ENCODE measurements at places on chromosomes 4 and X.

- DNase-seq: peak; percentile 87
Observed at GRCh38 chrX:119516157-119516702, 48.0 kb downstream of the SLC25A5 start.

- peak; percentile 30 for DNase-seq
Observed at GRCh38 chrX:65695849-65696449, 28.5 kb downstream of the MSN start.

- DNase-seq: no peak
Observed at GRCh38 chr4:110793381-110793801, 170.5 kb upstream of the PITX2 start.

DNA sequence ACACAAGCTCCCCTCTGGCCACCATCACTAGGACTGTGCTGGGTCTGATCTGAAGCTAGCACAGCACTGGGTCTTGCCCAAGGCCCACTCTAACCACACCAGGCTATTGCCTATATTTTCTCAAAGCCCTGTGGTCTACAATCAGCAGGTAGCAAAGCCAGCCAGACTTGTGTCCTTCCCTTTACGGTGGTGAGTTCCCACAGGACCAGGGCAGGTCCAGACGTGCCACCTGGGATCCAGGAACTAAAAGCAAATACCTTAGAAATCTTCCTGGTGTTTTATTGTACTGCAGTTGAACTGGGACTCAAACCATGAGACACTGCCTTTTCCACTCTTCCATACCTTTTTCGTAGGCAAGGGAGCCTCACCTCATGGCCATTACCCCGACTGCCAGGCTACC is 9.0 kb upstream of the MAGEC2 start:
- no peak for DNase-seq

DNA sequence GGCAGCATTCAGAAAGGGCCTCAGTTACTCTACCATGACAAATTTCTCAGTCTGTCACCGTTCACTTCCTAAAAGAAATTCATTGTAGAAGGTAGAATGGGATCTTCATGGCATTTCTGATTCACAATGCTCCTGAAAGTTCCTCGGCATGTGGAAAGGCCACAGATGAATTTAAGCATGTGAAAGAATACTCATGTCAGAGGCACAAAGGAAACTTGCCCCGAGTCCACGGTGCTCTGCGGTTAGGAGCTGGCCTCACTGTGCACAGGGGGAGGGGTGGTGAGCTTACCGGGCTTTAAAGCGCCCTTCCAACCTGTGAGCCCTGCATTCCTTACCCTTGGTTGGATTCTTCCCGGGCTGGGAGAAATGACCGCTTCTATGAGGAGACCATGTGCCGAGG is 9.3 kb downstream of the TKTL1 start:
- DNase-seq: no peak

DNA sequence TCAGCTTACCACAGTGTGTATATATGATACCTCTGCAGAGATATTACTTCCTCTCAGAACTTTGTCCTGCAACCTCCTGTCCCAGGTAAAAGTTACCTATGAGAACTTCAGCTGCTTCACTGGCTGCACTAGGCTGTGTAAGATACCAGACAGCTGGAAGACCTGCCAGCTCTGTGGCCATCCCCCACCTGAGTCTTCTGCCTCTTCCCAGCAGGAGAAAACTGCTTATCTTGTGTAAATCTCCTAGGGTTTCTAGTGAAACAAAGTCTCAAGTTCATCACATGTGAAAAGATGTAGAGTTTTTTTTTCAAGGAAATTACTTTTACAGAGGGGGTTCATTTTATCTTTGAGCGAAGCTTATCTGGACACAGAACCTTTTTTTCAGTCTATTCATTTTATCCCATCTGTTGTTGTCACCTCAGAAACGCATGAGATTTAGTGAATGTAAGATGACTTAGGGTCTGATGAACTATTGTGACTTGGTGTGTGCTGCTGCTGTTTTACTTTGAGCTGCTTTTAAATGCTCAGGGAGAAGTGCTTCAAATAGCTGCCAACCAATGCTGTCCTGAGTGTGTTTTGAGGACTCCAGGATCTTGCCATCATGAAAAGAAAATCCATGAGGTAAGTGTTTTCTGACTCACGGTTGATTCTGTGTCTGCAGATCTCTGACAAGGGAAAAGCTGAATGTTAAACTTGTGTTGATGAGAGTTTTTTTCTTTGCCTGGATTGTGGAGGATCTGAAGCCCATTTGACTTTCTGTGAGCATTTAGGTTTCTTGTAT is 187.8 kb downstream of the FRAS1 start:
- no peak for DNase-seq

DNA sequence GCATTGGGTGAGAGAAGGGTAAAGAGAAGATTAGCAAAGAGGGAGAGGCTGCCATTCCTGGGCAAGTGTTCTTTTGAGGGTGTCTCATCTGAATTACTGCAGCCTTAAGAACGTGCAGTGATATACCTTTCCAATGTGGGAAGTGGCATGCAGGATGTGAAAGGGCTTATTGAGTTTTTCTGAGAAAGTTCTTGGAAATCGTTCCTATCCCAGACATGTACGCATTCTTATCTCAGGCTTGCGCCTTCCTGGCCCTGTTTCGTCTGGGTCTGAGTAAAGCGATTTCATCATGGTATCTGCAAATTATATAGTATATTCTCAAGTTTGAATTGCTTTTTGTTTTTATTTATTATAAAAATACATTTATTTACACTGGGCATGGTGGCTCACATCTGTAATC is 699.8 kb downstream of the TRAM1L1 start:
- DNase-seq: no peak

DNA sequence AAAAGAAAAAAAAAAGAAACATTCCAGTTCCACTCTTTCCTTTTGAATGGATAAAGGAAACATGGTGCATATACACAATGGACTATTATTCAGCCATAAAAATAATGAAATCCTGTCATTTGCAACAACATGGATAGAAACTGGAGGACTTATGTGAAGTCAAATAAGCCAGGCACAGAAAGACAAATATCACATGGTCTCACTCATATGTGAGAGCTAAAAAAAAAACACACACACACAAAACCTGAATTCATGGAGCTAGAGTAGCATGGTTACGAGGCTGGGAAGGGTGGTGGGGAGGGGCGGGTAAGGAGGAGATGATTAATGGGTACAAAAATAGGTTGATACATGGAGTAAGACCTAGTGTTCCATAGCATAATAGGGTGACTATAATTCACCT is 22.4 kb upstream of the SH3KBP1 start:
- DNase-seq: no peak

GRCh38 chrX:16834806-16835205 is 35.4 kb downstream of the RBBP7 start:
- no peak for DNase-seq
